Activated CD4-positive, alpha-beta memory T cell treated with anti-CD3 and anti-CD28 coated beads, Interleukin-2, amount 10 ng/mL, durations not matched to agents 7 days and 5 days (primary cell): ENCODE measurements at places on chromosomes 11 and 22. TPM values are rescaled to one million over a fixed set of nuclear protein-coding genes. Genes with fewer than 3 reads are reported as not detected.

GRCh38 chr22:47054231-47055072 lies 292.0 kb downstream of the TBC1D22A start:
- DNase-seq = no peak
- H3K36me3 ChIP-seq = no peaks in the 10 kb centered on the region
- no peak overlapping the region for H3K4me3 ChIP-seq
- peaks cover 11% of the 10 kb centered on the region for H3K4me1 ChIP-seq

DNA sequence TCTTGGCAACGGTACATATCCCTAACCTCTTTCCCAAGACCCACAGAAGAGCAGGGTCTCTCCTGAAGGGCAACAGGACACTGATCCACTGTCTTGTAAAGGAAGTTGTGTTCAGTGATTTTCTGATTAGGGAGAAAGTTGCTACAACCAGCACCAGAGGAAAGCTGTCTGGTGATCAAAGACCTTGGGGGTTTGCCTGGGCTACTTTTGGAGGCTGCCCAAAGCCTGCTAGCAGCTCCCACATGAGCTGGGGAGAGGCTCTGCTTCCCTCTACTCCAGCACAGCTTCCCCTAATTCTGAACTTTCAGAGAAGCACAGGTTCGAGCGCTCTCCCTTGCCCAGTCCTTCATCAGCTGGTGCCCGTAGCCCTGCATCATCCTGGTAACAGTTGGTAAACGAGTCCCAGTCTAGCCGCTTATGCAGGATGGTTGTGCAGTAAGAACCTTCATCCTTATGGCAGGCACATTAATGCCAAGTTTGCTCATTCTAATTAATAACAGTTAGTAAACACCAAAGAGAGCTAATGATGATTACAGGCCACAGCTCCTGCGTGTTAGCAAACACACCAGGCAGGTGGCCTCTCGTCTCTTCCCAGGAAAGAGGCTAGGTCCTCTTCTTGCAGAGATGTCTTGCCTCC lies 173.1 kb downstream of the NTM start:
- no peak overlapping the region for H3K4me3 ChIP-seq
- no peaks in the 10 kb centered on the region for H3K27me3 ChIP-seq
- no peak for DNase-seq
- no peaks in the 10 kb centered on the region for H3K36me3 ChIP-seq

- peaks cover 11% of the 10 kb centered on the region for H3K27me3 ChIP-seq
- no peak for DNase-seq
- no peak within 1 kb of the TSS for H3K27ac ChIP-seq
- H3K4me3 ChIP-seq = no peak within 1 kb of the TSS
Measured at GRCh38 chr11:117929142-117929915, at the start of gene TMPRSS13. TMPRSS13 (minus strand) TSS chr11:117929402; CDS start chr11:117929307, 95 bp downstream.

GRCh38 chr11:124722176-124722575 lies 17.6 kb upstream of the NRGN start:
- H3K36me3 ChIP-seq = no peaks in the 10 kb centered on the region
- peaks cover 78% of the 10 kb centered on the region for H3K27me3 ChIP-seq
- H3K4me3 ChIP-seq = no peak overlapping the region

GRCh38 chr22:25419247-25420113 lies 145.0 kb upstream of the GRK3 start:
- no peak overlapping the region for H3K27ac ChIP-seq
- H3K36me3 ChIP-seq = no peaks in the 10 kb centered on the region
- H3K4me1 ChIP-seq = peaks cover 21% of the 10 kb centered on the region
- H3K27me3 ChIP-seq = peaks cover 70% of the 10 kb centered on the region
- no peak overlapping the region for H3K4me3 ChIP-seq

GRCh38 chr22:35128637-35129036 lies 62.7 kb downstream of the ISX start:
- no peak overlapping the region for H3K27ac ChIP-seq
- no peak overlapping the region for H3K4me3 ChIP-seq
- H3K4me1 ChIP-seq = peaks cover 2% of the 10 kb centered on the region
- DNase-seq = no peak

- no peak overlapping the region for H3K4me3 ChIP-seq
- no peaks in the 10 kb centered on the region for H3K4me1 ChIP-seq
- peaks cover 4% of the 10 kb centered on the region for H3K27me3 ChIP-seq
Measured at GRCh38 chr11:130370845-130371590, 56.3 kb upstream of the ZBTB44 start.

GRCh38 chr22:47201186-47201995 lies 438.9 kb downstream of the TBC1D22A start:
- peak; percentile 8 for DNase-seq
- no peak overlapping the region for H3K27ac ChIP-seq
- no peaks in the 10 kb centered on the region for H3K27me3 ChIP-seq
- no peak overlapping the region for H3K4me3 ChIP-seq
- H3K4me1 ChIP-seq = no peaks in the 10 kb centered on the region

DNA sequence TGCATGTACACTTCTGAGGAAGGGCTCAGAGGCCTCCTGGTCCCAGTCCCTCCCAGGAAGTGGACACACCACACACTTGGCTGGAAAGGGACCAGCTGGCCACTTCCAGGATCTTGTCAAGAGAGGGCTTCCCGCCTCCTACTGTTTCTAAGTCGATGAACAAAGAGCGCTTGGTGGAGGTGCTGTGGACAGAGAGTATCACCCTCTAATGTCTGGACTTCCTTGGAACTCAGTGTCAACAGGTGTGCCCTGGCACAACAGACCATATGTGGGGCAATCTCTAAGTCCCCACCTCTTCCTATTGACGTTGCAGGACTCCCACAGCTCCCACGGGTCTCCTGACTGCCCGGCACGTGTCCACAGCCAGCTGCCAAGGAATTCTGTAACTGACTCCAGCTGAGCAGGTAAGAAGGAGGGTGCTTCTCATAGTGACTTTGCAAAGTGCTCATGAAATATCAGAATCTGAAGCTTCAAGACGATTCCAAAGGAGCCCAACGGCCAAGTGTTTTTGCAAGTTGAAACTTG lies 16.1 kb downstream of the POU2AF1 start:
- no peak overlapping the region for H3K27ac ChIP-seq
- no peak overlapping the region for H3K4me3 ChIP-seq
- peaks cover 2% of the 10 kb centered on the region for H3K4me1 ChIP-seq

DNA sequence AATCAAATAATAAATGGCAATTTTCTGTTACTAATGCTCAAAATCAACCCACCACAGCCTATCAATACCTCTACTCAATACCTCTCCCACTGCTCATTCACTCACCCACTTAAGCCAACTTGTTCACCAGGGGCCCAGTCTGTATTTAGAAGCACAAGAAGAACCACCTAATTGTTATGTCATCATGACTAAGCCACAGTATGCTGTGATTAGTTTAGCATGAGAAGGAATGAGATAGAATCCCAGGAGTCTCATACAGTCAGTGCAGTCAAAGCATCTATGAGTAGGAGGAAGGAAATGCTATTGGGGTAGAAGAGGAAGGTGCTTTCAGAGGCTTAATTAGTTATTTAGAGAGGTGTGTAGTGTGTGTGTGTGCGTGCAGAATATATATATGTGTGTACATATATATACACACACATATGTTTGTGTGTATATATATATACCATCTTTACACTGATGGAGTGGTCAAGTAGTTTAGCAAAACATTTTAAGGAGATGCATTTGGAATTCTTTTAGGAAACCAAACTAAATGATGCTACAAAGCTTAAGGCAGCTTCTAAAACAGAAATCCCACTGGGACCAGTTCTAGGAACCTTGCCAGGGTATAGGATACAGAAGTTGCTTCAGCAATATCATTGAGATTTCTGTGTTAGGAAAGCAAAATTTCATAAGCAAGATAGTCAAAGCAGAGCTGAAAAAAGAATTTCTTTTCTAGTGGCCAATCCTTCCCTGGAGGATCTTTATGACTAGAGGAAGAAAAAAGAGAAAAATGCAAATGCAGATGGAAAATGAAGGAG lies 27.5 kb downstream of the KCNA4 start:
- H3K27me3 ChIP-seq = no peaks in the 10 kb centered on the region
- DNase-seq = no peak
- H3K4me3 ChIP-seq = no peak overlapping the region
- H3K4me1 ChIP-seq = no peaks in the 10 kb centered on the region
- no peak overlapping the region for H3K27ac ChIP-seq
- no peaks in the 10 kb centered on the region for H3K36me3 ChIP-seq

DNA sequence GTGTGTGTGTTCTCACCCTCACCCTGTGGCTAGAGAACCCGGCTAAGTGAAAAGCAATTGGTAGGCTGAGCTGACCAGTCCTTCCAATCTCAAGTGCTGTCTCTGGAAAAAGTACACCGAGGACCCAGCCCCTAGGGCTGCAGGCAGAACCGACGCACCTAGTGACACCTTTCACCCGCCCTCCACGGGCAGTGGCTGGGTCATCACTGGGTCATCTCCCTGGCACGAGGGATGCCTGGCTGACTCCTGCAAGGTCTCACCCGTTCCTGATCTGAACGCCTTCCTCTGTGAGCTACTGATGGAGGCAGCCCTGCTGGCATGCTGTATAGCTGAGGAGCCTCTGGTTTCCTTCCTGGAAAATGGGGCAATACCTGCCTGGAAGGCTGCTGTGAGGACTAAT lies 311.5 kb downstream of the NTM start:
- H3K27ac ChIP-seq = no peak overlapping the region
- no peak overlapping the region for H3K4me3 ChIP-seq
- H3K4me1 ChIP-seq = no peaks in the 10 kb centered on the region
- no peak for DNase-seq
- no peaks in the 10 kb centered on the region for H3K27me3 ChIP-seq
- H3K36me3 ChIP-seq = no peaks in the 10 kb centered on the region

- DNase-seq = no peak
- H3K27ac ChIP-seq = no peak overlapping the region
- H3K36me3 ChIP-seq = peaks cover 73% of the 10 kb centered on the region
- no peak overlapping the region for H3K4me3 ChIP-seq
- no peaks in the 10 kb centered on the region for H3K27me3 ChIP-seq
- peaks cover 18% of the 10 kb centered on the region for H3K4me1 ChIP-seq
Measured at GRCh38 chr11:125663910-125664309, 16.7 kb downstream of the ACRV1 start.

DNA sequence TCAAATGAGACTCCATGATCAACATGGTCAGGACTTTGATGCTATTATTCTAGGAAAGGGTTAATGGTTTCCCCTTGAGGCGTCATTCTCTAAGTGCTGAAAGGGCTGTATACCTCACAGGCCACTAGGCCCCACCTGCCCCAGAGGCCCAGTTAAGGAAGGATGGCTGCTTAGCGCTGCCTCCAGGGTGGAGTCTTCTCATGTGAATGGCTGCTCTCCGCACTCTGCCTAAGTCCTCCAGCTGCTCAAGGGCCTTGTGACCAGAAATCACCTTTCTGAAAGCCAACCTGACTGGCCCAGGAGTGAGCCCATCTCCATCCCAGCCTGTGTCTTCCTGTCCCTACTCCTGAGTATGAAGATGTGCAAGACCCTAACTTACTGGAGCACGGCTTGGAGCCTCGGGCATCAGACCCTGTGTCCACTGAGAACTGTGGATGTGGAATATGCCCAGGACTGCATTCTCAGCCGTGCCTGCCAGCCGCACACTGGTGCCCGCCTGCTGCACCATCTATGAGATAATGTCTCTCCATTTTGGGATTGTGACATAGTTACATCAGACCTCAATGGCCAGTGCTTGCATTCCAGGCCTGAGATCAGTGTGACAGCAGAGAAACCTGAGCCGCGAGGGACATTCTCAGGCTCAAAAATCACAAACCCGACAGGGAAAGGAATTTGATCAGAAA lies 51.0 kb downstream of the SNX19 start:
- no peak for DNase-seq
- H3K27me3 ChIP-seq = no peaks in the 10 kb centered on the region
- no peaks in the 10 kb centered on the region for H3K4me1 ChIP-seq
- no peak overlapping the region for H3K27ac ChIP-seq
- no peaks in the 10 kb centered on the region for H3K36me3 ChIP-seq

GRCh38 chr11:76135491-76135890 lies 70.8 kb downstream of the WNT11 start:
- no peaks in the 10 kb centered on the region for H3K36me3 ChIP-seq
- no peak for DNase-seq

DNA sequence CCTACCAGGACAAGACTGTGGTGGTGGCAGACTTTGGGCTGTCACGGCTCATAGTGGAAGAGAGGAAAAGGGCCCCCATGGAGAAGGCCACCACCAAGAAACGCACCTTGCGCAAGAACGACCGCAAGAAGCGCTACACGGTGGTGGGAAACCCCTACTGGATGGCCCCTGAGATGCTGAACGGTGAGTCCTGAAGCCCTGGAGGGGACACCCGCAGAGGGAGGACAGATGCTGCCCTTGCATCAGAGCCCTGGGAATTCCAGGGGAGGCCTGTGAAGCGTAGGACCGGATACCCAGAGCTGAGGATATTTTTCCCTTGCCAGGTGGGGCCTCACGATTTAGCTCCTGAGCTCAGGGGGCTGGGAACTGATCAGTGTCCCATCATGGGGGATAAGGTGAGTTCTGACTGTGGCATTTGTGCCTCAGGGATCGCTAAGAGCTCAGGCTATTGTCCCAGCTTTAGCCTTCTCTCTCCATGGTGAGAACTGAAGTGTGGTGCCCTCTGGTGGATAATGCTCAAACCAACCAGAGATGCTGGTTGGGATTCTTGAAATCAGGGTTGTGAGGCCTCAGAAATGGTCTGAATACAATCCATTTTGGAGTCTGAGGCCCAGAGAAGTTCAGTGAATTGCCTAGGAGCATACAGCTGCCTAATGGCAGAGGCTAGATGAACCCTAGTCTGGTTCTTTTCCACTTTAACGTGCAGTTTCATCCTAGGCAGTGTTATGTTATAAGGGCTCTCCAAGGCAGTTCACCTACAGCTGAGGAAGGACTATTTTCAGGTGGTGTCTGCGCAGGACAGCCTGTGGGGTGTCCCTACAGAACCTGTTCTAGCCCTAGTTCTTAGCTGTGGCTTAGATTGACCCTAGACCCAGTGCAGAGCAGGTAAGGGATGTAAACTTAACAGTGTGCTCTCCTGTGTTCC lies 19.5 kb downstream of the PIK3IP1 start:
- H3K4me1 ChIP-seq = peaks cover 5% of the 10 kb centered on the region
- no peak overlapping the region for H3K4me3 ChIP-seq
- DNase-seq = peak; percentile 51
- no peaks in the 10 kb centered on the region for H3K27me3 ChIP-seq

GRCh38 chr11:40290171-40290631 lies 1169.3 kb downstream of the LRRC4C start:
- DNase-seq = no peak
- H3K4me3 ChIP-seq = no peak overlapping the region
- H3K4me1 ChIP-seq = peaks cover 9% of the 10 kb centered on the region

DNA sequence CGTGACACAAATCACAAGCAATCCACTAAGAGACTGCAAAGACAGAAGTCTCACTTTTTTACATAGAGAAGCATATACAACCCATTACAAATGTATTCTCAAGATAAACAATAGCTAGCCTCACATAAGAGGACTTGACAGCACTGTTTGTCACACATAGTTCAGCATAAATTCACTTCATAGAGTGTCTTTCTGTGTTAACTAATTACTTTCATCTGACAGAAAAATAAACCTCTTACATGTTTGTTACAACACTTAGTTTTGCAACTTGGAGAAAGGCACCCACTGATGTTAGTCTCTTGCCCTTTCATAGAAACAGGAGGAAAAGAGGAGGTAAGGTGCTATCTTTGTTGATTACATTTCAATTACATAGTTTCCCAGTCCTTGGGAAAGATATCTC lies 2221.9 kb upstream of the RAG2 start:
- no peak overlapping the region for H3K27ac ChIP-seq
- H3K4me1 ChIP-seq = no peaks in the 10 kb centered on the region
- no peak overlapping the region for H3K4me3 ChIP-seq
- DNase-seq = no peak
- H3K27me3 ChIP-seq = no peaks in the 10 kb centered on the region
- H3K36me3 ChIP-seq = no peaks in the 10 kb centered on the region

GRCh38 chr22:50670914-50671538 lies 1.6 kb upstream of the SHANK3 start:
- no peak for DNase-seq
- H3K27ac ChIP-seq = no peak overlapping the region
- peaks cover 6% of the 10 kb centered on the region for H3K4me1 ChIP-seq
- H3K36me3 ChIP-seq = no peaks in the 10 kb centered on the region
- peaks cover 55% of the 10 kb centered on the region for H3K27me3 ChIP-seq
- no peak overlapping the region for H3K4me3 ChIP-seq

KLHL35 gene
- total RNA-seq = 1.0 TPM

DMC1 gene
- total RNA-seq = 12.6 TPM

TMEM9B gene
- total RNA-seq = 34.2 TPM

OR52I2 gene
- not detected for total RNA-seq

SBF1 gene
- 181 TPM for total RNA-seq
